ENCODE measurements at places on chromosomes 12 and 14.

GRCh38 chr14:53231171-53231570, 78.0 kb upstream of the DDHD1 start:
- no peak for DNase-seq

DNA sequence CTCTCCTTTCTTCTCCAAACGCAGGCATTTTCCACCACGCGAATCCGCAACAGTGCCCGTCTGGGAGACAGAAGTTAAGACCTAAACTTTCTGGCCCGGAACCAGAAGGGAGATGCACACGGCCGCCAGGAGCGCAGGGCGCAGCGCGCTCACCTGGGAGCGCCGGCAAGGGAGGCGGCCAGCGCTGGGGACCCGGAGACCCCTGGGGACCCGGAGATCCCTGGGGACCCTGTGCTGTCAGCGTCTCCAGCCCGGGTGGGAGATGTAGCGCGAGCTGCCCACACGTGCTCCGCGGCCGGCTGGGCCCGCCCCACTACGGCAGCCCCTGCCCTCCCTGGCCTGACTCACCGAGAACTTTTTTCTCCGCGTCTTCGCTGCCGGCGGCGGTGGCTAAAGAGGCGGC, 620 bp downstream of the YBX3 start:
- DNase-seq: peak; percentile 80

GRCh38 chr12:122963941-122964265, 2.4 kb downstream of the ABCB9 start:
- DNase-seq: peak; percentile 51

DNA sequence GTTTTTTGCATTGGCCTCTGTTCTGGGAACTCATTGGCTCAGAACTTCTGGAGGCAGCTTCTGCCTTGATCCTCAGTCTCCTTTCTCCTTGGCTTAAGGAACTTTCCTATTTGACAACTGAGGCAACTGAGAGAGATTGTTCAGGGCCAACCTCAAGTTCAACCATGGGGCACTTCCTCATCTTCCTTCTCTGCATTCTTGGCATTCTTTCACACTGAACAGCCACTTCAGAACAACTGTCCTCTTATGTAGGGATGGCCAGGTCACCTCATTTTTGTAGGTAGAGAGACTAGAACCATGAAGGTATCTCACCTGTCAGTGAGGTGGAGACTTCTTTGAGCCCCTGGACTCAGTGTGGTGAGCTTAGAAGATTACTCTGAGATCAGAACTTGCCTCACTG, 63.0 kb upstream of the NRXN3 start:
- no peak for DNase-seq

DNA sequence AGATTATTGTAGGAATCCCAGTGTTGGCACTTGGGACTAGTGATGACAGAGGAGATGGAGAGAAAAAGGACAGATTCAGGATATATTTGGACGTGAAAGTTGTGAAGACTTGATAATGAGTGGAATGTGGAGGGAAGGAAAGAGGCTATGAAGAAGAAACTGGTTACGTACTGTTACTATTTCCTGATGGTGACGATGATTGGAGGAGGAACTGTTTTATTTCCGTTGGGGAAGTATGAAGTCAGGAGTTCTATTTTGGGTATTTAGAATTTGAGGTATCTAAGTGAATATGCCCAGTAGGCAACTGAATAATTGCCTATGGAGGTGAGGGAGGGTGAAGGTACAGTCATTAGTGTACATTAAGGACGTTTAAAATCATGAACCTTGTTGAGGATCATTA, 207.2 kb downstream of the TMTC2 start:
- no peak for DNase-seq

GRCh38 chr14:101473795-101474562, 87.3 kb upstream of the DIO3 start:
- DNase-seq: no peak

- DNase-seq: no peak
Observed at GRCh38 chr12:15545334-15545733, 223.0 kb downstream of the PTPRO start.

DNA sequence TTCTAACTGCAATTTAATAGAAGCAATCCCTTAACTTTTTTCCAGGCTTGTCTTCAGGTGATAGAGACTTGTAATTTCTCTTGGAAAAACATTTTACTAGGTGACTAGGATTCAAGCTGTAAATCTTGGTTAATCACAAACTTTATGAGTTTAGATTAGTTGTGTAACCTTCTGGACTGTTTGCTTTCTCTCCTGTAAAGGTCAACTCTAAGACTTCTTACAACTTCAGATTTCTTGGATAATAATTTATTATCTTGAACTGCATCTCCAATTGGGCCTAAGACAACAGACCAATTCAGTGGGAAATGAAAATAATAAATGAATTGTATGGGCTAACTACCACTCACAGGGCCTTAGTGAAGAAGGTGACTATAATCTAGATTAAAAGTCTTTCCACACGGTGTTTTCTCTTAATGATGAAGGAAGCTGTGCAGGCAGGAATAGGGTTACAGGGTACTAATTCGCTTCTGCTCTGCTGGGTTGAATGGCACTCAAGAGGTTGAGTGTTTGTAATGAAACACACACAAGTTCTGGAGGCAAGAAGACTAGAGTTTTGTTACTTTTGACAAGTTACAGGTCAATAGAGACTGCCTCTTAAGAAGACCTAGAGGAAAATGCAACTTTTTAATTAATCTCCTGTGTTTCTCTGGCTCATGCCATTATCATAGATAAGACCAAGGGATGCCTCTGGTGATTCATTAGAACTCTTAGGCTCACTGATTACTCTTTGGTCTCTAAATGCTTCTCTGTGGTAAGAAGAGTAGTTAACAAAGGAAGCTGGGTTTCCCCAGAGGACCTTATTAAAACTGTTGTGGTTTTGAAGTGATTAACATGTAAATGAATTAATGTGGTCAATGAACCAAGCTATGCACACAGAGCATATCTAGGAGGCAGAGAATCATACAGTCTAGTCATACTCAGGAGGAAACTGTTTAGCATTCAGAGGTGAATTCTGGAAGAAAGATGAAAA, 30.0 kb upstream of the OR4E1 start:
- no peak for DNase-seq

- no peak for DNase-seq
Observed at GRCh38 chr12:76340680-76341435, 7.4 kb downstream of the BBS10 start.

- no peak for DNase-seq
Observed at GRCh38 chr12:94047781-94048567, 100.4 kb upstream of the PLXNC1 start.

- peak; percentile 9 for DNase-seq
Observed at GRCh38 chr12:24821691-24822090, 127.2 kb downstream of the BCAT1 start.

DNA sequence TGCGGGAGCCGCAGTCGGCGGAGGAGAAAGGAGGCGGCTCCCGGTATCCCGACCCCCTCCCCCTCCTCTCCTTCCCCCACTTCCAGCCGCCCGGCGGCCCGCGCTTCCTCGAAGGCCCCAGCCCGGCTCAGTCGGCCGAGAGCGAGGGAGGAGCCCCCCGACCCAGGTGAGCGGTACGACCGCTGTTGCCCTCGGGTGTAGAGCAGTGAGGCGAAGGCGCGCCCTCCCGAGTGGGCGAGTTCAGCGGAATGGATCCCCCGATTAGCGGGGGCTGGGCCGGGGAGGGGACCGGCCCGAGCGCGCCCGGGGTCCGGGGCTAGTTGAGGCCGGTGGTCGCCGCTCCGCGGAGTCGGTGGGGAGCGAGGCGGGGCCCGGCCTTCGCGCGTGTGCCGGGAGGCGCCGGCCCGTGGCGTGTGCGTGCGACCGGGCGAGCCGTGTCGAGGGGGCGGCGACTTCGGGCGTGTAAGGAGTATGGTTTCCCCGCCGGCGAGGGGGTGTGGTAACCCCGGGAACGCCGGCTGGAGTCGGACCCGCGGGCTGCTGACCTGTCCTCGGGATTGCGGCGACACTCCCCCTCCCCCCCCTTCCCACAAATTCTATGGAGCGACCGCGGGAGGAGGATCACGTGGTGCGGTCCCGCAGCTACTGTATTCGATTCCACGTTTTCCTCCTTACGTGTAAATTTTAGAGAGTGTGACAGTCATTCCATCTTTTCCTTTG, 501 bp downstream of the RIMKLB start:
- peak; percentile 84 for DNase-seq

DNA sequence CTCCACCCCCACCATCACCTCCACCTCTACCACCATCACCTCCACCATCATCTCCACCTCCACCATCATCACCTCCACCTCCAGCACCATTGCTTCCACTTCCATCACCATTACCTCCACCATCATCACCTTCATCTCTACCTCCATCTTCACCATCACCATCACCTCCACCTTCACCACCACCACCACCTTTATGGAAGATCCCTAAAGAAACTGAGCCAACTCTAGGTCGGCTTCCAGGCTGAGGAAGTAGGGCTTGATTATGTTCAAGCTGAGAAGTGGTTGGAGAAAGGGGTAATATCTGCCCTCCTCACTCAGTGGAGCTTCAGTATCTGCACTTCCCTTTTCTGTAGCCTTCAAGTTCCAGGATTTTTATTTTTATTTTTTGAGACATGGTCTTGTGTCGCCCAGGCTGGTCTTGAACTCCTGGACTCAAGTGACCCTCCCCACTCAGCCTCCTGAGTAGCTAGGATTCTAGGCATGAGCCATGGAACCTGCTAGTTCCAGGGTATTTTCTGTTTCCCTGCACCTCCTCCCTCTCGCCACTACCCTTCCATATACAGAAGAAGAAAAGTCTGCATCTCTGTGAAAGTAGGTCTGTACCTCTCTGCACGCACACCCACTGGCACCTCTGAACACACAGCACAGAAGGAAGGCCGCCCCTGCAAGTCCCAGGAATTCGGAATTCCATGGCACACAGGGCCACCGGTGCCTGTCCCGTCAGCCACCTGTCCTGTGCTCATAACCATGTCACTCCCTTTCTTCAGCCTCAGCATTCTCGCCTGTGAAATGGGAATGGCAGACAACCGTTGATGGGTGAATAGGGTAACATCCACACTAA, 5.9 kb downstream of the ZBTB42 start:
- no peak for DNase-seq

GRCh38 chr14:59020382-59020781, 168.1 kb upstream of the DAAM1 start:
- DNase-seq: peak; percentile 27

- no peak for DNase-seq
Observed at GRCh38 chr12:52531566-52532300, 11.5 kb upstream of the KRT5 start.

GRCh38 chr12:27237790-27238771, 6.0 kb upstream of the STK38L start:
- no peak for DNase-seq

DNA sequence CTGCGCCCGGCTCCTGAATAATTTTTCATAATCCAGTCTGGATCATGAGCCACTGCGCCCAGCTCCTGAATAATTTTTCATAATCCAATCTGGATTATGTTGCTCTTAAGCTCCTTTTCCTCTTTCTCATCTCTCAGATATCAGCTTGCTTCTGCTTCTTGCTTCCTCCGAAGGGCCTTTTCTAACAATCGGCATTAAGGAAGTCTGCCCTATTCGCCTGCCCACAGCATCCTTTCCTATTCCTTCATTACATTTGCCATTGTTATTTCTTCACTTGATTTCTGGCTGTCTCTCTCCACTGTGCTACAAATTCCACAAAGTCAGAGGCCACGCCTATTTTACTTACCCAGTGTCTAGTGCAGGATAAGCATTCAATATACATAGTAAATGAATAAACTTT, 83.5 kb downstream of the TTC7B start:
- no peak for DNase-seq

DNA sequence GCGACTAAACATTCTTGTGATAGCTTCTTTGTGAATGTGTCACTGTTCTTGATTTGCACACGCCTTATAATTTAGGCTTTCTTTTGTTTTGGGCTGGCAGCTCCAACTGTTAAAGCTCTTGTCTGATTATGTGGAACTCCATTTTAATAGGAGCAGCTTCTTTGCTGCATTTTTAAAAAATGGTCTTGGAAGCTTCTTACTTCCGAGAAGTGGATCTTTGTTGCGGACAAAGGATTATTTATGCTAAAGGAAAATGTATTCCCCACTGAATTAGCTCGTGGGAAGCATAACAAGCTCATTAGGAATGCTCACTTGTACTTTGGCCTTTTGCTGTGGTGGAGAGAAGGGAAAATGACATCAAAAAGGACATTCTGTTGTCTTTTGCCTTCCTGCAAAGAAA, 20.0 kb downstream of the GAS2L3 start:
- peak; percentile 18 for DNase-seq

GRCh38 chr12:16266085-16266484, 11.4 kb downstream of the SLC15A5 start:
- no peak for DNase-seq

DNA sequence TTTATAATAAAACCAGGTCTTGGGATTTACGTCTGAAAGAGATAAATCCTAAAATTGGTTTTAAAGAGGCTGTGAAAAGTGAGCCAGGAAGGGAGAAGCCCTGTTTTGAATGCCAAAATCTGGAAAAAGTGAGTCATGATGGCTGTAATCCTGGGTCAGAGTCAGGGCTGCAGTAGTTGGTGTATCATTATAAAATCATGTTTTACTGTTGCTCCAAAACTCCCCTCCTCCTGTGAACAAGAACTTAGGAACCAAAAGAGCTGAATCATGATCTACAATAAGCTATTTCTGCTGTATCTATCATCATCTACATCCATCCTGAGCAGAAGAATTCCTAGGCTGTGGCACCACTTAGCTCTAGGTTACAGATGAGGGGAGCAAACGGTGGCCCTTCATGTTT, 79.3 kb downstream of the LMO3 start:
- peak; percentile 57 for DNase-seq

DNA sequence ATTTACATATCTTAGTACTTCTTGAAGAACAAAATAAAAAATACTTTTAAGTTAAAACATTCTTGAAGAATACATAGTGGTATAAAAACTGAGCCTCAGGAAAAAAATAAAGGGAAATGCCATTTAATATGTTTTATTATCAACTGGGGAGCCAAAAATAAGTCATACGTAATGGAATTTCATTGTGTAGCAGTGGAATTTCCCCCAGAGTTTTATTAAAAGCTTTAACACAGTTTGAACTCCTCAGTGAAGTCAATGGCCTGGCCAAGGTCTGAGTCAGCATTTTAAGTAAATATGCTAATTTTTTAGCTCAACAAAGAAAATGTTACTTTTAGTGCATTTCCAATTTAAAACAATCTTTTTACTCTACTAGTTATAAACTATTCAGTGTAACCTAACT, 350.1 kb upstream of the ATP2B1 start:
- peak; percentile 71 for DNase-seq

DNA sequence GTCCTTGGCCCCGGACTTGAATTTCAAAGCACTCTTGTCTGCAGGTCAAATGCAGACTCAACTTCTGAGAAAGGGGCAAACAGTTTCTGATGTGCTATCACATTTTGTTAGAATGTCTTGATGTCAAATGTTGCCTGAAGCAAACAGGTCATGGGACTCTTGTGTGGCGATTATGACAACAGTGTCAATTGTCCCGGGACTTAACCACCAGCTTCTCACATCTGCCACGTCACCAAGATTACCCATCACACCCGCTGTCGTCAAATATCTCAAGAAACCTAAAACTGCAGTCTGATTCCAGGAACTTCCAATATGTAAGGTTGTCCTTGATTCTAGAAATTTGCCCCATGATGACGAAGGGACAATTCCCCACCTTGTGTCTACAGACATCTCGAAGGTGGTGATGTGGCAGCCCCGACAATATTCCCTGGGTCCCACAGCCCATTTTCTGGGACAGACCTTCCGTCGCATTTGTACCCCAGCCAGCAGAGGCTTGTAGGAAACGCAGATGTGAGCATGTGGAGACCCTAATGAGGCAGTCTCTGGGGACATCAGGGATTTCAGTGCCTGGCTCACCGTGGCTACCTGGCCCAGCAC, 21.3 kb downstream of the LRTM2 start:
- no peak for DNase-seq
